Activated CD4-positive, CD25-positive, alpha-beta regulatory T cell treated with anti-CD3 and anti-CD28 coated beads, Interleukin-2, amount 50 U/mL, for 24 hours (primary cell): ENCODE measurements at places on chromosomes 6 and 20.

- no peak for ATAC-seq
Observed at GRCh38 chr6:116661594-116661993, 7.0 kb downstream of the ZUP1 start.

DNA sequence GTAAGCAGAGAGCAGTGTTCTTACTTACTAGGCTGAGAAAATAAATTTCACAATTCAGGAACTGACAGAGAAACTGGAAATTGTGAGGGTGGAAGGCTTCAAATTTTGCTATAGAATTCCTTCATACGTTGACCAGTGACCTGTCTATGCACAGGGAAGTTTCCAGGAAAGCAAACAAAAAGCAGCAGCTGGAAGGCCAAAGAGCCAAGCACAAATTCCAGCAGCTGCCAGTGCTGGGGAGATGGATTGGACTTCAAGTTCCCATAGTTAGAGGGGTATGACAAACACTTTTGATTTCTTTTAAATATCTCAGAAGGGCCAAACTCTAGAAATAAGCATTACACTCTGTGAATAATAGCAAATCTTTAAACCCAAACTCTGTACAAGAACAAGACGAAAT lies 299.1 kb upstream of the KCNQ5 start:
- ATAC-seq = no peak

DNA sequence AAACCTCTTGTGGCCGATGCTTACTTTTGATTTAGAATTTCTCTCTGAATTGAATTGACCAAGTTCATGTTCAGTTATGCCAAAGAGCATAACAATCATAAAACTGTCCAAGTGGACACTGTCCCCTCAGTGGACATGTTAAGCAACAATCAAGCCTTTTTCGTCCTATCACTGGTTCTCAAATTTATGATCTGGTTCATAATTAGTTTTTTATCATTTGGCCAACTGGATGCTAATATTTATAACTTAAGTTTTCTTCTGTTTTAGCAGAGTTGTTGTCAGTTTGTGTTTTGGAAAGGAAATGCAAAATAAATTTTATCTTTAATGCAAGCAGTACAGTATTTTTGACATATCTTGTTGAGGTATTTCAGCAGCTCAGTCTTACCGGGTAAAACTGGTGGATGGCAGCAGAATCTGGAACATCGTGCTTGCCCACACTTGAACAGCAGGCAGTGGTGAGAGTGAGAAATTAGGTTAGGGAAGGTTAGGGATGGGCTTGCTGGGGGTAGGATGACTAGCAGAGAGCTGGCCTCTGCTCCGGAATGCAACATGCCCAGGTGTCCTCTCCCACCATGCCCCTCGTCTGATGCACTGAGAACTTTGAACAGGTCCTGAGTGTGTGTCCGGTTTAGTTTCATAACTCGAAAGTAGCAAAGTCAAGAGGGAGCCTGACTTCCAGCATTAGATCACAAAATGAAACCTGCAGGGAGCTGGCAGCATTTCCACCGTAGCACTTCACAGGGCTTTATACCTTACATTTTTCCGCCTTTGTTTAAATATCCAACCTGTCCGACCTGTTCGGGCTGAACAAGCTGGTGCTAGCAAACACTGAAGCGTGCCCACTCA lies 93.1 kb downstream of the RREB1 start:
- ATAC-seq = no peak

DNA sequence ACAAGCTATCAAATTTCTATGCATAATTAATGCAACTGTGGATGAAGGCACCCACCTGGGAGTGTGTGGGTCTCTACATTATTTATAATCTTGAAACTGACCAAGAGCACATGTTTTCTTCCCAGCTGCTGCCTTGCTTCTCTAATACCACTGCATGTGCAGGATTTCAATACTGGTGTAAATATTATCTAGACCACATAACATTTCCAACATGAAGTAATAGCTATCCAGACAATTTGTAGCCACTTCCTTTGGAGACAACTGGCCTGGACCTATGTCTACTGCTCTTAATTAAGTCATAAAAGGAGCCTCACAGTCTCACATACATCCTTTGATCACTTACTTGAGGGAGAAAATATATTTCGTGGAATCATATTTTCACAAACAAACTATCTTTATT lies 180.7 kb downstream of the HIVEP2 start:
- no peak for ATAC-seq

DNA sequence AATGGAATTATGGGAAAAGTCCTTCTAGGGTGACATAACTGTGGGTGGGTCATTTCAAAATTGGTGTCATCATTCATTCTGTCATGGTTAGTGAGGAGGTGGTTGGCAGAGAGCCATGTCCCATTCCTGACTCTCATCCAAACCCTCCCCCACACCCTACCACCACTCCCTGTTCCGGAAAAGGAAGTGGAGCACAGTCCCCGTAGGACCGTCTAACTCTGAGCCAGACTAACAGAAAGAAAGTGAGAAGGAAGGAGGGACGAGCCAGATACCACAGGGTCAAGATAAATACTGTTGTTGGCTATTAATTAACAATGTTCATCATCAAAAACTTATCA lies 4.8 kb downstream of the TRIM10 start:
- ATAC-seq = no peak

- ATAC-seq = no peak
Observed at GRCh38 chr6:17511084-17511483, 89.0 kb upstream of the FAM8A1 start.

DNA sequence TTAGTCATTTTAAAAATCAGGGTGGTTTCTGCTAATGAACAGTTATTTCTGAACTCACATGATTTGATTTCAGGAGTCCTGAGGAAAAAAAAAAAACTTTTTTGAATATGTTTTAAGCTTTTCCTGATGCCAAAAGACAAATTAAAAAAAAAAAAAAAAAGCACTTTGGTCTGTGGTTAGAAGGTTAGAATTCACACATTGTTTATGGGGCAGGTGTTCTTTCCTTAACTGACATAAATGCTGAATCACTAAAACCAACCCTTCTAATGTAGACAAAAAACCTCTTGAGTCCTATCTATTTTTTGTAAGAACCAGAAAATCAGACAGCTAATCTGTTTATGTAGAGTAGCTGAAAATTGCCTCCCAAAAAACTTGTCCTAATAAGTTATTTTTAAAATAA lies 20.4 kb downstream of the THEMIS start:
- ATAC-seq = no peak

DNA sequence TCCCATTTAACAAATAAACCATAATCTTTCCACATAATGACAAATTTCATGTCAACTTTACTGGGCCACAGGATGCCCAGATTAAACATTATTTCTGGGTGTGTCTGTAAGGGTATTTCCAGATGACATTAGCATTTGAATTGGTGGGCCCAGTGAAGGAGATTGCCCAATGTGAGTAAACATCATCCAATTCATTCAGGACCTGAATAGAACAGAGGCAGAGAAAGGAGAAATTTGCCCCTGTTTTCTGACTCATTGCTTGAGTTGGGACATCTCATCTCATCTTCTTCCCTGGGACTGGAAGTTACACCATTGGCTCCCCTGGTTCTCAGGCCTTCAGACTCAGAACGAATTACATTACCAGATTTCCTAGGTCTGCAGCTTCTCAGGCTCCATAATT lies 142.9 kb downstream of the TPBG start:
- no peak for ATAC-seq

GRCh38 chr20:25054096-25054820 lies 3.7 kb downstream of the ACSS1 start:
- ATAC-seq = no peak

DNA sequence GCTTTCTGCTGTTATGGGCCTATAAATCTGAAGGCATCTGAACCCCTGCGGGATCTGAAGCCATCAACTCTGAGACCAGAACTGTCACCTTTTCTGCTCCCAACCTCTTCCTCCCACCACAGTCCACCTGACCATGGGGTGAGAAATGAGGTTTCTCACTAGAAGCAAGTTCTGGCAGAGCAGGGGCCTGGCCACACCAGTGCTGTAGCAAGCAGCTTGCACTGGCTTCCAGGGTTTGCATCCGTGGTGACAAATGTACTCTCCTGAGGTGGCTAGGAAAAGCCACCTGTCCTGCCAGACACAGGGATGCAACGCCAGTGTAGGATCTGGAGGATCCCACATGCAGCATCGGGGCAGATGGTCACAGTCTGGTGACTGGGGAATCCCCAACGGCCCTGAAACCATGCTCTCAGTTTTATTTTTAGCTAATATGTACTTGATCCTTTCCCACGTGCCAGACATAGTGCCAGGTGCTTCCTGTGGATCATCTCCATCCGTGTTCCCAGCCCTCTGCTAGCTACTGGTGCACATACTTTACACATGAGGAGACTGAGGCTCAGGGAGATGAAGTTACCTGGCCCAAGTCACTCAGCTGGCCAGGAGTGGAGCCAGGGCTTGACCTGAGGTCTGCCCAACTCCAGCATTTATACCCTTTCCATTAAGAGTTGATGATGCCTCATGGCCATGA lies 122.1 kb upstream of the SPACA1 start:
- ATAC-seq = no peak

GRCh38 chr6:21367649-21368154 lies 225.8 kb upstream of the SOX4 start:
- ATAC-seq = no peak

DNA sequence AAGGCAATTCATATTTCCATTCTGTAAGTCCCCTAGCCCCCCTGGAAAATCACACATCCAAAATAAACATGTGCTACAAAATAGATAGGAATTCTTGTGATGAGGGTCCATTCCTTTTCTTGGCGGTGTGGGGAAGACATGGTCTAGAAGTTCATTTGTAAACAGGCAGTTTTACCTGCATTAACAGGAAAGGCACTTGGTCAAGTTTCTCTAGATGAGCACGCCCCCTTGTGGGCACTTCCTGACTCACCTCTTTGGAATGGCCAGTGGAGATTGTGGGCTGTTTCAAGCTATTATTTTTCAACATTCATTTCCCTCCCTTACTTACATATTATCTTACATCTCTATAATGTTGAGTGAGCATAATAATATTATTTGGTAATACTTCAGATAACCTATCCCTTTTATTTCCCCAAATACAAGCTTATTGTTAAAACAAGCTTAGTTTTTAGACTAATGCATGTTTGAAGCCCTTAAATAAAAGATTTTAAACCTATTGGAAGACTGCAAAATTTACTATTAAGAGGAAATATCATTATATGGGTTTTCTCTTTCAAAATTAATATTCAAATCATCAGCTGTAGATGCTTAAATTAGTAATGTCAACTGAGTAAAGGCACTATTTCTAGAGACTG lies 92.1 kb downstream of the TASP1 start:
- no peak for ATAC-seq

DNA sequence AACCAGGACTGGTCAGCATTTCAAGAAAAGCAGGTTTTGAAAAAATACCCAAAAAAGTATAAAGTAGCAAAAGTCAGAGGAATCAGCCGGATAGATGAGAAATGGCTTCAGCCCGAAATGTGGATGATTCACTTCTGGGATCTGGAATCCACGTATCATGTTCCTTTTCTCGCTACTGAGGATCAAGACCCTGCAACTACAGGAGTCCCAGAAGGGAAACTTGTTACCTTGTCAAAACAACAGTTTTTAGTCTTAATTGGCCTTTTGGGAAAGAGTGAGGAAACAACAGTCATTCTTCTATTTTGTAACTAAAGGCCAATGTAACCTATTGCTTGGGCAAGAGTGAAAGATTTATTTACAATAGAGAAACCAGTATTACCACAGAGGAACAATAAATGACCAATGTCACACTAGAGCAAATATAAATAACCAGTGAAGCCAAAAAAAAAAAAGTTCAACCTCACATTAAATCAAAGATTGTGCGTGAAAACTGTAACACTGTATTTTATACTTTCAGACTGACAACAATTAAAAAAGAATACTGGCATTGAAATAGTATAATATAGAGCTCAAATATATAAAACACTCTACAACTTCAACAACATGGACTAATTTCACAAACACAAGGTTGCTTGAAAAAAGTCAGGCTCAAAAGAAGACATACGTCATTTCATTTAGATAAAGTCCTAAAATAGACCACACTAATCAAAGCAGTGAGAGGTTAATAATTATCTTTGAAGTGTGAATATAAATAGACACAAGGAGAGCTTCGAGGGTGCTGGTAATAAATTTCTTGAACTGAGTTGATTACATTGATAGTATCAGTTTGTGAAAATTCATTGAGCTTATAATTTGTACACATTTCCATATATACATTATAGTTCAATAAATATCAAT lies 116.2 kb downstream of the GFRAL start:
- ATAC-seq = no peak

GRCh38 chr20:44644667-44645131 lies 6.8 kb downstream of the ADA start:
- ATAC-seq = peak; percentile 49

GRCh38 chr6:134041093-134041492 lies 11.3 kb downstream of the SLC2A12 start:
- no peak for ATAC-seq

- ATAC-seq = no peak
Observed at GRCh38 chr6:36949636-36950035, 4.9 kb upstream of the PI16 start.

DNA sequence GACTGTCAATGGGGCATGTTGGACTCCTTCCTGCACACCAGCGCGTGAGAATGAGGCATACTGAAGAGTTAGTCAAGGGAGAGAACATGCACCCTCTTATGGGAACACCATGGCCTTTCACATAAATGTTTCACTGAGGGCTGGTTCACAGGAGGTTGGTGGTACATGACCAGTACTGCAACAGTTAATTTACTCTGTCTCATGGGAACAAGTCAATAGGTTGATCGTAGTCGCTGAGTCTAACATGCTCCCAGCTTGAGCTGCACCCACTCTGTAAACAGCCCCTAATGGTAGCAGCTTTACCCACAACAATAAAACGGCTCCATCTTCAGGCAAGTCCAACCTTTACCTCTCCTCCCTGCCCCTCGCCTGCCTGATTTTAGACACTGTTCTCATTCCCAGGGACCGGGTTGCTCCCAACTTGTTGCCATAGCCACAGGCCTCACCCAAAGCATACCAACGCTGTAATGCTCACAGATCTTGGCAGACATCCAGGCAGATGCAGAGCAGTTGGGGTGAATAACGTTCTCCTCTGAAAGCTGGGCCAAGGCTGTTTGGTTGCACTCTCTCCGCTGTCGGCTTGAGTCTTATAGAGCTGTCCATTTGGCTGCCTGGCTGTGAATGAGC lies 111.3 kb downstream of the LY86 start:
- no peak for ATAC-seq

GRCh38 chr6:127818149-127818548 lies 82.7 kb downstream of the THEMIS start:
- no peak for ATAC-seq

DNA sequence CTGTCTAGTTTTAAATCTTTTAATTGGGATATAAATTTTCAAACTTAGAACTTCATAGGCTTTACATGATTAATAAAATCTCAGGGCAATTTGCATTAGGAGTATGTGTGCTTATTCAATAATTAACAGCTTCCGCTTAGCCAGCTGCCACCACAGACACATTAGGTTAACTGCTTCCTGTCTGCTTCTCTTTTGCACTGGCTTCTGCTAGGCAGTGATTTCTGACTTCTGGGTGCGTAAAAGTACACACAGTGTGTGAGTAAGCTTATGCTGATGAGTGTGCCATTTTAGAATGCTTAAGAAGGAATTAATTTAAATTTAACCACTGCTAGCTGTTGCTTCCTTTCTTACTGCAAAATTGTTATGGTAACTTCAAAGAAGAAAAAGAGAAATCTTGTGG lies 73.9 kb downstream of the F13A1 start:
- no peak for ATAC-seq

- ATAC-seq = peak; percentile 76
Observed at GRCh38 chr20:35120012-35120701, 27.0 kb downstream of the EDEM2 start.

GRCh38 chr20:38217791-38218565 lies 42.6 kb downstream of the KIAA1755 start:
- ATAC-seq = no peak
